ENCODE measurements at places on chromosomes 4 and X.

DNA sequence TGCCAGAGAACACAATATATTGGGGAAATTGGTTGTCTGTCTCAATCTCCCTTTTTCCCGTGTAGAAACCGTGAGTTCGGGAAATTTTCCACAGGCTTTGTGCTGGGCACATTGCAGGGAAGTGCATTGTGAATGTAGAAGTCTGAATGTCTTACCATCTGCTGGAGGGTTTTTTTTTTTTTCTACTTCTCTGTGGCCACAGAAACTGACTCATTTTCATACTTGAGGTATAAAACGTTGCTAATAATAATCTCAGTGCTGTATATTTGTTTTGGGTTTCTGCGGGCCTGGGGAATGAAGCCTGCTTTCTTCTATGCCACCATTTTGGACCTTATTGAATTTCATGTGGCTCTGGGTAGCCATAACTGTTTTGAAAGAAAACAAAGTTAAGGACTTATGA lies 1001.2 kb downstream of the STIM2 start:
- no peak for DNase-seq

DNA sequence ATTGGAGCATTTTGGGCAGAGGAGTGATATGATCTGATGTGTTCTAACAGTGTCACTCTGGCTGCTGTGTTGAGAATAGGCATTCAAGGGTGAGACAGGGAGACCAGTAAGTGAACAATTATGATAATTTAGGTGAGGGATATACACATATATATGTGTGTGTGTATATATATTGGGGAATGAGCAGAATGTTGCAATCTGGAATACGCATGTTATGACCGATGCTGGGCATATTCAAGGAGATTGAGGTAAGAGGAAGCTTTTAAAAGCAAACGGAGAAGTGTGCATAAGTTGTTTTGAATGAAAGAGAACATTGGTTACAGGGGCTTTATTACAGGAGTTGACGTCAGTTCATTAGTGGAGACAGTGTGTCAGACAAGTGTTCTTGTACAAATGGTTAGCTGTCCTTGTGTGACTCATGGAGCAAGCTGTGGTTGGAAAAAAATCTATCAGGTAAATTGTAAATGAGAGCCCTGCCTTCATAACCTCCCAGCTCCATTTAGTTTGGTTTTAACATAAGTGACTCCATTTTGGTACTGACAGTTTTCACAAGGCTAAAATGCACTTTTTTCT lies 442.5 kb upstream of the LCORL start:
- no peak for DNase-seq

GRCh38 chrX:119948381-119948780 lies 4.8 kb upstream of the NKAP start:
- no peak for DNase-seq

DNA sequence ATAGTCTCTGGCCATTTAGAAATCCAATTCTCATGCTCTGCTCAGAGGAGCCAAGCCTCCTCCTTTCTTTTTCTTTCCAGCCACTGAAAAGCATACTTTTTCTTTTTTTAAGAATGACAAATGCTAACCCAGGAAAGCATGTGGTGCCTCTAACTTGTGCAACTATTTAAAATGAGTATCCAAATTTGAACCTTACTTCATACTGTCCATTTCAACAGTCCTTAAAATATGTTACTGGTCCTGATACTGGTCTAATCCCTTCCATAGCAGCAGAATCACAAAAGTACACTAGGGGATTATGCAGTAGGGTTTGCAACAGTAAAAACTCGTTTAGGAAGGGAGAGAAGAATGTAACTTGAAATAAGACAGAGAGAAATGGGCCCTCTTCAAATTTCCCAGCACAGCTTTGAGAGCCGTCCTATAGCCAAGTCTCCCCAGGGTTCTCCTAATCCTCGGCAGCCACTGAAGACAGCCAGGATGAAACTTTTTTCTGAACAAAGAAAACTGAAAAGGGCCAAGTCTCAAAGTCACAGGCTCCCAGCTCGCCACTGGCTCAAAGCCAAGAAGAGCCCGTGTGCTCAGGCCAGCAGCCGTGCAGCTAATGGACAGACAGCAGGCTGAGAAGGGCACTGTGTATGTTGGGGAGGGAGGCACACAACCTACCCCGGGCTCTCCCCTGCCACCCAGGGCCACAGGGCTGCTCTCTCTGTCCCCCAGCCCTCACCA lies 39.5 kb downstream of the GPC4 start:
- no peak for DNase-seq

- no peak for DNase-seq
These were observed 924.0 kb upstream of the INTU start for GRCh38 chr4:126708716-126709115.

DNA sequence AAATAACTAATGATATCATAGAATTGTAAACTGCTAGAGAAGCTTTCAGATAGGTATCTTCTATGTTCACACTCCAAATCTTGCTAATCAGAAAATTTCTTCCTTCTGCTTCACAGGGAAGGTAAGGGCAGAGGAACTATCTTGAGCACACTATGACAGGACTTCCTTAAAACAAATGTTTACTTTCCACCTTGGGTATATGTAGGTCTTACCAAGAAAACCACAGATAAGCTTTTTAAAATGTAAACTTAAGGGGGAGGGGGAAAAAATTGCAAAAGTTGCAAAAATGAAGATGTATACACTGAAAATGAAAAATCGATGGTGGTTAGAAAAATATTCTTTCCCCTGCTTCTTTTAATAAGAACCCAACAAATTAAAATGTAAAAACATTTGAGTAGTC lies 30.9 kb downstream of the YTHDC1 start:
- DNase-seq = no peak

DNA sequence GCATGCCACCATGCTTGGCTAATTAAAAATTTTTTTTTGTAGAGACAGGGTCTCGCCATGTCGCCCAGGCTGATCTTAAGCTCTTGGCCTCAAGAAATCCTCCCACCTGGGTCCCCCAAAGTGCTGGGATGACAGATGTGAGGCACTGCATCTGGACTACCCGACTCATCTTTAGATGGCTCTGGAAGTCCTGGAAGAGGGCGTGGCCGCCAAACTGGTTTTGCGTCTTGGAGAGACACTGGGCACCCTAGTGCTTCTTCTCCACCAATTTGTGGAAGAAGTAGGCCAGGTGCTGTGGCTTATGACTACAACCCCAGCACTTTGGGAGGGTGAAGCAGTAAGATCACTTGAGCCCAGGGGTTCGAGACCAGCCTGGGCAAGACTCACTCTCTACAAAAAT lies 47.6 kb downstream of the HOPX start:
- no peak for DNase-seq

DNA sequence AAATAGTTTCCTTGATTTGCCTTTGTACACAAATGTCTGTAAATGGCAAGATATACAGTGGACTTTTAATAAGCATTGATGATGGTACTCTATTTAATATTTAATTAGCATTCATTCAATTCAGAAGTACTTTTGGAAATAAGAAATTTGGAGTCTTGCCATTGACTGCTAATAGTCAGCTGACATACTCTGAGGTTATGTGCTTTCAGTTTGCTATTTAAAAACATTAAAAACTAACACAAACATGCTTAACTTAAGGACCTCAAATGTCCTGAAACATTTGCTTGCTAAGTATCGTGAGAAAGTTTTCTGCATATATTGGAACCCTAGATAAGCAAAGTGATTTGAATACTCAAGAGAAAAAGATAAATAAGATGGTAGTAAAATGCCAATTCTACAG lies 64.6 kb downstream of the REELD1 start:
- no peak for DNase-seq

DNA sequence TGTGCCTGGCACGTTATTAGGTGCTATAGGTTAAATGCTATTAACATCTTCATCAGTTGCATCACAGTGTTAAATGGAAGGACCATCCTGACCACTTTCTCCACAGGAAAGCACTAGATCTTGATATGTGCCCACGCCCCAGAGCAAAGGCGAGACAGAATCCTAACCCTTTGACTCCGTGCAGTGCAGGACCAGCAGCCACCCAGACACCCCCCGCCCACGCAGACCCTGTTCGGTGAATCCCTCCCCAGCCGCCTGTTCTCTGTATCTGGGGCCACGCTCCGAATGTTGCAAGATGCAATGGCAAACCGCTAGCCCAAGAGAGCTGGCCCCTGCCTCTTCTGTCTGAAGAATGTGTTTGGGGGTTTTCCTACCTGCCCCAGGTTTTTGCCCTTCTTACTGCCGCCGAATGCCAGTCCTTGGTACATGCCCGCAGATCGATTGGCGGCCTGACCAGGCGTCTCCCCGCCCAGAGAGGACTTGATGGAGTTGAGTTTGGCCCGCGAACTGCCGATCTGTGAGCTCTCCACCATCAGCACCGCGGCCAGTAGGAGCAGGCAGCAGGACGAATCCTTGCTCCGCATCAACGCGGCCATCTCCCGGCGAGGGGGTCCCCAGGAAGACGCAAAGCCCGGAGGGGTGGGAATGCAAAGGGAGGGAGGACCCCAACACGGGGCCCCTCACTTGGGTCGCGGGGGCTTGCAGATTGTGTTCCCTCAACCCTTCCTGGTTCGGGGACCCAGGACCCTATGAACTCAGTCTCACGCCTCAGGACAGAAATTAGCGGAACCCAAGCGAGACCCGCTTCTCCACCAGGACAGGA lies 906 bp downstream of the DKK2 start:
- DNase-seq = no peak

DNA sequence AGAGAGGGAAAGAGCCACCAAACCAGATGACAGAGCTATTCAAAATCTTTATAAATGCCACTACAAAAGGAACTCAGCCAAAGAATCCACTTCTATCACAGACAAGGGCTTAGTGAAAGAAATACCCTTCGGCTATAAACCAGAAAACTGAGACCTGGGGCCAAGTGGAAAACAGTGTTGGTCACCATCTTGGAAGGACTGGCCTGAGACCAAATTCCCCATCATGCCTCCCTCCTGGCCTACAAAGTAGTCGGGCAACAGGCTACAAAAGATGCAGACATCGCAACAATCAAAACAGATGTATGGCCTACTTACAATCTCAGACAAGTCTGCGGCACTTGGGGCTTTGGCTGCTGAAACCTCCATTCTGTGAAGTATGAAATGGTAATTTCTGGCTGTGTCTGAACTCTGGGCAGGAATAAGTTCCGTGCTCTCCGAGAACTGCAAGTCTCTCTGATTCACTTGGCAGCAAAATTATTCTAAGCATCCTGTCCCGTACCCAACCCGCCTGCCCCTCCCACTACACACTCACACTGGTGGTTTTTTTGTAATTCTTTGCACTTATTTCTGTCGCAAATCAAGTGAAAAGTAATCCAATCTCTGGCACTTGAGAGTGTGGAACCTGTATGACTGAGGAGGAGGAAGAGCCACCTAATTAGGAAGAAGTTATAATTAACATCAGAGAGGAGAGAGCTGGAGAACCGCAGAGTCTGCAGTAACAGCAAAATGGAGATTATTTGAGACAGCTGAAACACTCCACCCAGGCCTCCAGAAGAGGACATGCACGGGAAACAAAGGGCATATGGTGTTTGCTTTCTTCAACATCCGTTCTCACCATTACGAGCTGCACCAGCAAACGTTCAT lies 87.8 kb downstream of the SH3KBP1 start:
- no peak for DNase-seq

DNA sequence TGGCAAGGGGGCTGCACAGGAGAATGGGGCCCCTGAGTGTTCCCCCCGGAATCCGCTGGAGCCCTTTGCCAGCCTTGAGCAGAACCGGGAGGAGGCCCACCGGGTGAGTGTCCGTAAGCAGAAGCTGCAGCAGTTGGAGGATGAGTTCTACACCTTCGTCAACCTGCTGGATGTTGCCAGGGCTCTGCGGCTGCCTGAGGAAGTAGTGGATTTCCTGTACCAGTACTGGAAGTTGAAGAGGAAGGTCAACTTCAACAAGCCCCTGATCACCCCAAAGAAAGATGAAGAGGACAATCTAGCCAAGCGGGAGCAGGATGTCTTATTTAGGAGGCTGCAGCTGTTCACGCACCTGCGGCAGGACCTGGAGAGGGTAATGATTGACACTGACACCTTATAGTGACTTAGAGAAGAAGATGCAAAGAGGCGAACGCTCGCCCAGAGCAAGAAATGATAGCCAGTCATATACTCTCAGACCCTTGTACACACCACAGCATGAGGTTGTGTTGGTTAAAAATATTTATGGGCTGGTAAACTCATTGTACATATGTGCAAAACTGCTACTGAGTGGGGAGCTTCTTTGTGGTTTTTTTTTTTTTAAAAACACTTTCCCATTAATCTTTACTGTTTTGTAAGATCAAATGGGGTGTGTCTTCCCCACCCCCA lies 52.5 kb downstream of the JADE1 start:
- no peak for DNase-seq

DNA sequence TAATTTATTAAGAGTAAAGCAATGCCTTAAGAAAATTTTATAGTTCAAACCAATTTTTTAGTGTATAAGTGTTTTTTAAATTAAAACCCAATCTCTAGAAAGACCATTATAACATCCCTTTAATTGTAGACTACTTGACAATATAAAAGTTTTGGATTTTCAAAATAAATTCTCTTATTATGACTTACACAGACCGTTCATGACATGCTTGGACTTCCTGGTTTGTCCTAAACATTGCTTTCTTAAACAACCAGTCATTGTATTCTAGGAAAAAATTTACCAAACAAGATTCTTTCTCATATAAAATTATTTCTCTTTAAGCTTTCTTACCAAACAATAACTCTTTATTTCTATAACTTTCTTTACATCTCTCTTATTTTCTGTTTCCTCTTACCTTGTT lies 49.0 kb upstream of the CXorf51A start:
- DNase-seq = no peak

- DNase-seq = no peak
These were observed 46.9 kb downstream of the SMAD1 start for GRCh38 chr4:145528601-145529000.

DNA sequence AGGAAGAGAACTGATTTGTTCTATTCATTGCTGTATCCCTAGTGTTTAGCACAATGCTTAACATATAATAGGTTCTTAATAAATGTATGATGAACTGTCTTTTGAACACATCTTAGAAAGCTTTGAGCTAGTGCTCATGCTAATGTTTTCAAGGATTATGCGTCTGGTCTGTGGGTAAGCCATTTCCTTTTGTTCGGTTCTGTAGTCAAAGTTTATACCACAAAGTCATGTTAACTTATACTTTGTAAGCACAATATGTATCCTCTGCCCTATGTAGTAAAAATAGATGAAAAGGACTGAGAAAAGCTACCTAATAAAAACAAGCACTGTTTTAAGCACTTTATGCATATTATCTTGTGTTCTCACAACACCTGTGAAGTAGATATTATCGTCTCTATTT lies 301.9 kb downstream of the GLUD2 start:
- DNase-seq = no peak

Measured in stimulated activated CD8-positive, alpha-beta memory T cell treated with anti-CD3 and anti-CD28 coated beads, Interleukin-7, amount 100 ng/mL, for 48 hours (primary cell).